ENCODE measurements at places on chromosomes 2 and 18. TPM values are rescaled to one million over a fixed set of nuclear protein-coding genes. Genes with fewer than 3 reads are reported as not detected.

- DNase-seq: no peak
Observed at GRCh38 chr2:224381521-224382279, 20.2 kb downstream of the FAM124B start.

DNA sequence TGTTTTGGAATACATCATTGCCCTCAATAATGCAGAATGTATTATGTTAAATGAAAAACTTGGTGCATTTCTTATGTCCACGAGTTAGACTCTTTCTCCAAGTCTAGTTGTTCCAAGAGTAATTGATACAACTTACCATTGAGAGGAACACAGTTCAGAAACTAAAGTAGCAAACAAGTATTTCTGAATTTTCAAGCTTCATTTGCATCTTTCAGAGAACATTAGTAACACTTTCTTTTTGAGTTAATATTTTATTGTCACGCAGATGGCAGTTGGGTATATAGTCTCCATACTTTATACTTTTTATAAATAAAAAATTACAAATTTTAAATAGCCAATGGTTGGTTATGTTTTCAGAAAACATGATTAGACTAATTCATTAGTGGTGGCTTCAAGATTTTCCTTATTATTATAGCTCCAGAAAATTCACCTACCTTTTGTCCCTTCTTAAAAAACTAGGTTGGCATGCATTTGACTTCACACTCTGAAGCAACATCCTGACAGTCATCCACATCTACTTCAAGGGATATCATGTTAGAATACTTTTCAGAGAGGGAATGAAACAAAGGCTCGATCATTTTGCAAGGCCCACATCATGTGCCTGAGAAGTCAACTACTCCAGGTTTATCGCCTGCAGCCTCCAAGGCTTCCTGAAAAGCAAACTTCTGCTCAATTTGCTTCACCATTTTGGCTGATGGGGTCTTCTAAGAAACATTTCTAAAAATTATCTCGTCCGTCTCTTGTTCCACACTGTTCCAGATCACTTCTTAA, 29.9 kb downstream of the LYPD6B start:
- no peak for DNase-seq

- no peak for DNase-seq
Observed at GRCh38 chr18:25134861-25135260, 217.1 kb downstream of the ZNF521 start.

DNA sequence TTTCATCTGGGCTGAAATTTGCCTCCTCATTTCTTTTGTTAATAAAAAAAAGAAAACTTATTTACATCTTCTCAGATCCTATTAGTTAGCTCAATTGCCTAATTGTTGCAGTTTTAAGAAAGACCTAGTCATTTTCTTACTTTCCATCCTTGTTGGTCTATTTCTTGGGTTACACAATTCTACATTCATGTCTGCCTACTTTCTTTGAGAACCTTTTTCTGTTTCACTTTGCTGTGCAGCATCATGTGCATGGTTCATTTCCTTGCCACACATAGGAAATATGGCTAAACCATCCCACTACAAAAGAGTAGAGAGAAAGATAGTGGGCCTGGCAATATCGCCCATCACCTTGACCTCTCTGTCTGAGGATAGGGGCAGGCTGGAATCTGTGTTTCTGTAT, 780.7 kb upstream of the FANCL start:
- DNase-seq: no peak

DNA sequence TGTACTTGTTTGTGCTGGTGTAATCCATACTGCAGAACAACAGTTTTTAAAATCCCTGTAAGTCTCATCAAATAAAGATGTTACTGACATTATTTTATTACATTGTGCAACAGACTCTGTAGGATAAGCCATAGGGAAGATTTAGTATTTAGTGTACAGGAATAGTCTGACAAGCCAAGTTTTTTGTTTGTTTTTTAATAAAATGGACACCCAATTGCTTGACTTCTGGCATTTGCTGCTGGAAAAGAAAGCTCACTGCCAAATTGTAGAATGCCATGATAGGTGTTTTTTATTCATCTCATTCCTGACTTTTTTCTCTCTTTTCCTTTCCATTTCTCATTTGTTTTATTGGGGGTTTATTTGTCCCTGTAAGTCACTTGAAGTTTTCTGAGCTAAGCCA, 38.1 kb downstream of the SMARCAL1 start:
- no peak for DNase-seq

DNA sequence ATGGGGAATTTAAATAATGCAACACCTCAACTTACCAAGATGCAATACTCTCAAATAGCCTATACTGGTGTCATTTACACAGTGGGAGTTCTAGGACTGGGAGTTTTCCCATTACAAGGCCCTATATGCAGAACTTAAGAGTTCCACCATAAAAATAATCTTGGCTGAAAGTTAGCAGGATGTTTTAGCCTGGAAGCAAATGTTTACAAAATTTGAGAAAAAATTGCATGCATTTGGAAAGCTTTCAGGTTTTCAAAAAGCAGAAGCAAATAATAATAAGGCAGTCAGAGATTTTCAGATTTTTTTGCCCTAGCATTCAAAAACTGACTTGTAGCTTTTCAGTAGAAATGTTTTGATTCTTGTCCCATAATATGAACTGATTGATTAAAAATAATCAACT, 397.3 kb downstream of the ARHGAP15 start:
- DNase-seq: no peak

GRCh38 chr18:23302851-23303527, 150.1 kb upstream of the RIOK3 start:
- no peak for DNase-seq

ARMC9 gene
- polyA plus RNA-seq: not detected

GRCh38 chr2:234723400-234723799, 226.5 kb upstream of the ARL4C start:
- no peak for DNase-seq

GRCh38 chr2:177588671-177589070, 196.1 kb downstream of the AGPS start:
- DNase-seq: no peak

GRCh38 chr2:56169521-56169920, 14.3 kb upstream of the CCDC85A start:
- DNase-seq: no peak

C1QL2 gene
- not detected for polyA plus RNA-seq

- no peak for DNase-seq
Observed at GRCh38 chr2:213079756-213080155, 71.7 kb downstream of the IKZF2 start.

C1GALT1C1L gene
- polyA plus RNA-seq: not detected
